ENCODE measurements at places on chromosomes 16 and 17. TPM values are rescaled to one million over a fixed set of nuclear protein-coding genes. Genes with fewer than 3 reads are reported as not detected.

The RANBP10 gene
- 2.9 TPM for total RNA-seq

The CDT1 gene
- total RNA-seq = 32.2 TPM

The PPP1R9B gene
- 9.5 TPM for total RNA-seq

The IKZF3 gene
- total RNA-seq = not detected

The C16orf96 gene
- total RNA-seq = not detected

GRCh38 chr16:81692021-81692420 is 87.1 kb upstream of the PLCG2 start:
- no peak for DNase-seq

- peak; percentile 76 for DNase-seq
These were observed 1.1 kb downstream of the VAT1 start for GRCh38 chr17:43020789-43021740.

DNA sequence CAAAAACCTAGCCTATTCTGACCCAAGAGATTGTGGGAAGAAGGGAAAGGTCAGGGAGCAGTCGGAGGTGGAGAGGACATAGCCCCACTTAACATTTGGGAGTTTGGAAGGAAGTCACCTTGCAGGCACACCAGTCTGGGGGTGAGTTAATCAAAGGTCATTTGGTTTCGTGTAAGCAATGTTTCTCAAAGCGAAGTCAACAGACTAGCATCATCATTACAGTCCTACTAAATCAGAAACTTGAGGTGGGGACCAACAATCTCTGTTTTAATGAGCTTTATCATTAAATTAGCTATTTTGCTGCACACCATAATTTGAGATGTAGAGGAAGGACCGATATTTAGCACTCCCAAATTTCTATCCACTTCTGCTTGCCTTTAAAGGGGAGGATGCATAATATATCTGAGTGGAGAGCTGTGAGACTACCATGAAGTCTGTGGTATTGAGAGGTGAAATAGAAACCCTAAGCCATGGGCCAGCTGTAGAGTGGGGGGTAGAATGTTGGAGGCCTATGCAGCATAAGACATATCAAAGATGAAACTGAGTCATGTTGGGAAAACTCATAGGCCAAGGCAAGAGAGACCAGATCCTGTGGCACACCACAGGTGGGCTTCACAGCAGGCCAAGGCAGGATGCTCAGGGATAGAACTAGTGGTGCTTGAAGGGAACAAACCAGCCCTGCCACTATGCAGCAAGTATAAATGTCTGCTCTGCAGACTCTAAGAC is 141.7 kb upstream of the ANKFN1 start:
- no peak for DNase-seq

DNA sequence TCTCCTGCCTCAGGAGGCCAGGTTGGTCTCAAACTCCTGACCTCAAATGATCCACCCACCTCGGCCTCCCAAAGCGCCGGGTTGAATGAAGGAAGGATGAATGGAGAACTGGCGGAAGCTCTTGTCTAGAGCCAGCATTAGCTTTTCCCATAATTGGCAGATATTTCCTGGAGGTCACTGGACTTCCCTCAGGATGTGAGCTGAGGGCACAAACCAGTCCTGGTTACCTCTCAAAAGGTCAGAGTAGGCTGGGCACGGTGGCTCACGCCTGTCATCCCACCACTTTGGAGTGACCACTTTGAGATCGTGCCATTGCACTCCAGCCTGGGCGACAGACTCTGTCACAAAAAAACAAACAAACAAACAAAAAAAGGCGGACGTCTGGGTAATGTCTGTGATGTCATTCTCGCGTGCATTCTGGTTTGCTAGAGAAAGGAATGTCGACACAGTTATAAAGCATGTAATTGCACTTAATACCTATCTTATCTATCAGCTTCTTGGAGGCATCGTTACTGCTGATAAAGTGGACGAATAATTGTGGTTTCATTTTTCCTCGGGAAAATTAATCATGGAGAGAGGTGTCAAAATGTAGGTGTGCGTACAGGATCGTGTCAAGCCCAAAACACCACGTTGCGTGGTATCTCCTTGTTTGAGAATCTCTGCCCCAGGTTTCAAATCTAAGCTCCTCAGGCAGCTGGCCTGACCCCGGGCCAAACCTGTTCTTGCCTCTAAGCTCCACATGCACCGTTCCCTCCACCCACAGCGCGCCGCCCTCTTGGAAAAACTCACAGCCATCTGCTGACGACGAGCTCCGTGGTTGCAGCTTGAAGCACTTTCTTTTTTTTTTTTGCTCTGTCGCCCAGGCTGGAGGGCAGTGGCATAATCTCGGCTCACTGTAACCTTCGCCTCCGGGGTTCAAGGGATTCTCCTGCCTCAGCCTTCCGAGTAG is 6.4 kb upstream of the CRK start:
- DNase-seq = peak; percentile 49

DNA sequence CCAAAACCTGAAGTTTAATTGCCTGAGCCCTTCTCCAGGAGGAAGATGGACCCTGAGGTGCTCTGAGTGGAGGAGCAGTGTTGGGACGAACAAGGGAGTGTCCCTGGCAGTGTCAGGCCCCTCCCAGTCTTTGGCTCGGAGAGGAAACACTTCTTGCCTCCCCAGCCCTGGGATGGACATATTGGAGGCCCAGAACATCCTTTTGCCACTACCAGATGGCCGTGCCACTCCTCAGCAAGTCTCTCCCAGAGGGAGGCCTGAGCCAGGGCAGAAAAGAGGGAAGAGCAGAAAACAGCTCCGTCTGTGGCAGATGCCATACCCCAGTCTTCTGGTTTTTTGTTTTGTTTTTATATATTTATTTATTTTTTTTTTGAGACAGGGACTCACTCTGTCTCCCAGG is 91.5 kb upstream of the CRHR1 start:
- DNase-seq = no peak

- peak; percentile 70 for DNase-seq
These were observed 248.6 kb downstream of the FTO start for GRCh38 chr16:53952215-53953208.

DNA sequence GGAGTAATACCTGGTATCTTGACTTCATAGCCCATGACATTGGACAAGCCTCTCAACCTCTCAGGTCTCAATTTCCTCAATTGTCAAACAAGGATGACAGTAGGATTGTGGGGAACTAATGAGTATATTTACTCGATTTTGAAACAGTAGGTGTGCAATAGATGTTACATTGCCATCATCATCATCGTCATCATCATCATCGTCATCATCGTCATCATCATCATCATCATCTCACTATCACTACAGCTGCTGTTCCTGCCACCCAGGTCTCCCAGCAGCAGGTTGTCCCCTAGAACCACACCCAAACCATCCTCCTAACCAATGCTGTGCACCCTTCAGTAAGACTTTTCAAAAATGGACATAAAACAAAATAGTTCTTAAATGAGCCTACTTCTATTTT is 24.8 kb upstream of the CDRT4 start:
- DNase-seq = no peak

DNA sequence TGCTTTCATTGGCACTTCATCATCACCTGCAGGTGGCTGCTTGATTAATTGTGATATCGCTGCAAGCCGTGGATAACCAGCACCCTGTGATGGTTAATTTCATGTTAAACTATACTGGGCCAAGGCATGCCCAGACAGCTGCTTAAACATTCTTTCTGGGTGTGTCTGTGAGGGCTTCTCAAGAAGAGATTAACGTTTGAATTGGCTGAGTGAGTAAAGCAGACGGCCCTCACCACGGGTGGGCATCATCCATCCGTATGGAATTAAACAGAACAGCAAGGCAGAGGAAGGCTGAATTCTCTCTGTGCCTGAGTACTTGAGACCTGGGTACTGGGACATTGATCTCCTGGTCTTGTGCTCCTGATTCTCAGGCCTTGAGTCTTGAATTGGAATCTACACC is 7.1 kb upstream of the ZNF213 start:
- DNase-seq = no peak

DNA sequence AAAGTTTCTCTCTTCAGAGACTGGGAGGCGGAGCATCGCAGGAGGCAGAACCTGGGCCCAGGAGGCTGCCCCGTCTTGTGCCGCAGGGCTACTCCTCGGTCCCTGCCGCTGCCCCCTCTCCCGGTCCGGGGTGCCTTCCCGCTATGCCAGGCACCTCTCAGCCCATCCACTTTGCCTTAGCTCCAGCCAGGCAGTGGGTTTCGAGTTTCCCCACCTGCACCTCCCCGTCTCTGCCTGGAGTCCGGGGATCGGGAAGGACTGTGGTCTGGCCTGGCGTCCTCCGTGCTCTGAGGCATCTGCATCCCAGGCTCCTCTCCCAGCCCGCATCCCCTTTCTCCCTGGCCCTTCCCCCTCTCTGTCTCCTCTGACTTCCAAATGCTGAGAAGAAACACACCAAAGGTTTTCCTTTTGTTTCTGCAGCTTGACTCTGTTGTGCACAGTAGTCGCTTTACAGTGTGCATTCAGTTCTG is 26.8 kb upstream of the PIK3R6 start:
- no peak for DNase-seq

- no peak for DNase-seq
These were observed 18.7 kb downstream of the TMEM235 start for GRCh38 chr17:78249818-78250806.

DNA sequence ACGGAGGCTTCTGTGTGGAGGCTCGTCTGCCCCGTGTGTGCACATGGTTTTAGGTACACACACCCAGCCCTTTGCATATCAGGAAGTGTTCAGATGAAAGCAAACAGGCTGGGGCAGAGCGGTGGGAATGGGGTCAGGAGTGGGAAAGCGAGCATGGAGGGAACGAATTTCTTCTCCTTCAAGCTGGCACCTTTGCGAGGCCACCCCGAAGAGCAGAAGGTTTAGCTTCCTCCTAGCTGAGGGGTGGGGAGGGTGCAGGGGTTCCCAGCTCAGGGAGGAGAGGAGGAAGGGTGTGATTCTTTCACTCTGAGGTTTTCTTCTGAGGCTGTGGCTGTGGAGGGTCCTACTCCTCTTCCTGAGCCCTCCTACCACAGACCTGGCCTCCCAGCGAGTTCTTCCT is 83.6 kb downstream of the ABR start:
- DNase-seq = no peak

DNA sequence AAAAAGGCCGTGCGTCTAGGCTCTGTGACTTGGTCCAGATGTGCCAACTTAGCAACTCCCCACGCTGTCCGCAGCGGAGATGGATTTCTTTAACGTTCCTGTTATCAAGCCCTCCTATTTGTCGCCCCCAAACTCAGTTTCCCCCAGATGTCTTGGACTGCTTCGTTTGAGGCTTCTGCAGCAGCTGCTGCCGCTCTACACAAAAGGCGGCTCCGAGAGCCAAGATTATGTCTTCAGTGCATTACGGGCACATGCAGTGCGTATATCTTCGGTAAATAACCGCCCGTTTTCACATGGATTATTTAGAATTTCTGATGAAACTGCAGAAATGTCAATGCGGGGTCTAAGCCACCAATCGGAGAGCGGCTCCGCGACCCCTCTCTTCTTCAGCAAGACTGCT is 240.6 kb upstream of the ZFHX3 start:
- no peak for DNase-seq

GRCh38 chr16:58249388-58249779 is 45.4 kb downstream of the PRSS54 start:
- DNase-seq = no peak

DNA sequence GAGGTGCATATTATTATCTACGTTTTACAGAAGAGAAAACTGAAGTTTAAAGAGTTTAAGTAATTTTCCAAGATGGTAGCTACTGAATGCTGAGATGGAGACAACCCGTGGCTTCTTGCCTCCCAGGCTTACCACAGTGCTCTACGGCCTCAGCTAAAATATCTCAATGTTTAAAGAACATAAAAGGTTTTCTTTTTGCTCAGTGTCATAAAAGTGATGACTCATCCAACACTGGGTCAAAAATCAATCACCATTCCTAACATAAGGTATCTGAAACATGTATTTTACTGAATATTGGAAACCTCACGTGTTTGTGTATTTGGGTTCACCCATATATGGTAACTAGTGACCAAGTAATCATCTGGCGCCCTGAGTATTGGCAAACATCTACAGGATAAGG is 18.4 kb downstream of the ABCA9 start:
- DNase-seq = no peak
